ENCODE measurements at places on chromosomes 6 and 20.

DNA sequence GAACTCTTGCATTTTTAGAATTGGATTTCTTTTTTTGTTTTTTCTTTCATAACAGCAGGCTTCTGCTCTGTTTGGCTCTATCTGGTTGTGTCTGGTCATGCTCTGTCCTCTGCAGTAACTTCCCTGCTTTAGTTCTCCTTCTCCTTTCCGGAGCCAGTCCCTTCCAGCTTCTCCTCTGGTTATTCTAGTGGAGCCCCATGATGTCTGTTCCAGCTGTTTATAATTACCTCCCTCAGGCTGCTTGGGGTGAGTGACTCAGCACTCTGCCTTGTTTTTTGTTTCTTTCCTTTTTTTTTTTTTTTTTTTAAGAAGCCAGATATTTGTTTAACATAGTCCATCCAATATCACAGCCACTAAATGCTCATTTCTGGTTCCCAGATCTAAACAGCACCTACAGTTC, 409.6 kb downstream of the MAFB start:
- DNase-seq, result no peak

GRCh38 chr6:46079061-46079460, 50.7 kb upstream of the ENPP4 start:
- no peak for DNase-seq

- DNase-seq, result no peak
Measured at GRCh38 chr6:138250053-138250452, 31.8 kb upstream of the PBOV1 start.

DNA sequence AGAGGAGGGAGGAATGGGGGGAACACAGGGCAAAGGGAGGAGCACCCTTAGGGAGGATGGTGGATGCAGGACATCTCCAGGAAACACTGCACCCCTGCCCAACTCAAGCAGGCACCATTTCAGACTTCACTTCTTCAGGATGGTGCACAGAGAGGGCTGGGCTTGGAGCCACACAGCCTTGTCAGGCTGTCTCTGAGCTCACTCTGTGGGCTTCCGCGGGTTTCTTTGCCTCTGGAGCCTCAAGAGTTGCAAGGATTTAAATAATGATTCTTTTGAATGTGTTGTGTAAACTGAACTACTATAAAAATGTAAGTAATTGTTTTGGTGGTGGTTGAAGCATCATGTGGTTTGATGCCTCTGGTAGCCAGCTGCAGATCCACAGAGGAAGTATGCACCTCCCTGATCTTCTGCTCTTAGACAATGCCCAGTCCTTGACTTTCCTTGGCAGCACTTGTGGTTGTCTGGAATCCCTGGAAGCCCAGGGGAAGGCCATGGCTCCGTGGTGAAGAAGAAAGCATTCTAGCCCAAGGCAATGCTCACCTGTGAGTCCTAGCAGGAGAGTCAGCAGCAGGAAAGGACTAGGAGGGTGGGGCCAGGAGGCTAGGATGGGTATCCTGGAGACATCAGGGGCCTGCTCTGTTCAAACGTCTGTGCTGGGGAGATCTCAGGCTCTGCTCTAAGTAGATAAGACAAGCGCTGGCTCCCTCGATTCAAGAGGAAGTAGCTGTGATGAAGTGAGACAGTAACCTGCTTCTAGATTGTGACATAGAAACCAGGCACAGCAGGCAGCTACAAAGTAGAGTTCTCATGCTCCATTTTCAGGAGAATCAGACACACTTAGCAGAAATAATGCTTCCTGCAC, 50.2 kb upstream of the SIRPG start:
- DNase-seq, result no peak

DNA sequence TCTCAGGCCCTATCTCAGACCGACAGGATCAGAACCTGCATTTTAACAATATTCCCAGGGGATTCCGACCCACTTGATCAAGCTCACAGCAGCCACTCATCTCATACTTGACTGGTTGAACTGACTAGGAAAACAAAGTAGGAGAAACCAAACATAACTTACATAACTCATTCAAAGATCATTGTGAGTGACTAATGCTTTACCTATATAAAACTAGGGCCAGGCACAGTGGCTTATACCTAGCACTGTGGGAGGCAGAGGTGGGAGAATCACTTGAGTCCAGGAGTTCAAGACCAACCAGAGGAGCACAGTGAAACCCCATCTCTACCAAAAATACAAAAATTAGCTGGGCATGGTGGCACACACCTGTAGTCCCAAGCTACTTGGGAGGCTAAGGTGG, 251.0 kb downstream of the ATXN1 start:
- no peak for DNase-seq

GRCh38 chr20:11130554-11131166, 456.9 kb upstream of the JAG1 start:
- DNase-seq, result no peak

DNA sequence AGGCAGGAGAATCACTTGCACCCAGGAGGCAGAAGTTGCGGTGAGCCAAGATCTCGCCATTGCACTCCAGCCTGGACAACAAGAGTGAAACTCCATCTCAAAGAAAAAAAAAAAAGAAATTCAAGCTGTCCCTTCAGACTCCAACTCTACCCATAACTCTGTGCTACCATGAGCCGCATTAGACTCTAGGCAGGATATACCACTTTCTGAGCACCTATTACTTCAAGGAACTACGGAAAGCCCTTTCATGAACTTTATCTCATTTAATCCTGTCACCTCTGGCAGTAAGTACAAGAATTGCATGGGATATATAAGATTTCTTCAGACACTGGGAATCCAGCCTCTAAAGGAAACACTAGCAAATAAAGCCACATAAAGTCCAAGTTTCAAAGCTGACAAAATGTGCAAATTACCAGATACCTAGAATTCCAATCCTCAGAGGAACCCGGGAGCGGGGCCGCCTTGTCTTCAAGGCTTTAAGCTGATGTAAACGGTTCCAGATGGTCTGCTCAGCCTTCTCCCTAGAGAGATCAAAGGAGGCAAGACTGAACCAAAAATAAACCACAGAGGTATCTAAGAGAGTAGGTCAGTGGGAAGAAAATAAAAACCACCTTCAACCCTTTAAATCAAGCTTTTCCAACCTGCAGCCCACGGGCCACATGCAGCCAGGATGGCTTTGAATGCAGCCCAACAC, 9.4 kb downstream of the CDK5RAP1 start:
- no peak for DNase-seq

- no peak for DNase-seq
Measured at GRCh38 chr6:45688180-45688579, 310.4 kb upstream of the SUPT3H start.

DNA sequence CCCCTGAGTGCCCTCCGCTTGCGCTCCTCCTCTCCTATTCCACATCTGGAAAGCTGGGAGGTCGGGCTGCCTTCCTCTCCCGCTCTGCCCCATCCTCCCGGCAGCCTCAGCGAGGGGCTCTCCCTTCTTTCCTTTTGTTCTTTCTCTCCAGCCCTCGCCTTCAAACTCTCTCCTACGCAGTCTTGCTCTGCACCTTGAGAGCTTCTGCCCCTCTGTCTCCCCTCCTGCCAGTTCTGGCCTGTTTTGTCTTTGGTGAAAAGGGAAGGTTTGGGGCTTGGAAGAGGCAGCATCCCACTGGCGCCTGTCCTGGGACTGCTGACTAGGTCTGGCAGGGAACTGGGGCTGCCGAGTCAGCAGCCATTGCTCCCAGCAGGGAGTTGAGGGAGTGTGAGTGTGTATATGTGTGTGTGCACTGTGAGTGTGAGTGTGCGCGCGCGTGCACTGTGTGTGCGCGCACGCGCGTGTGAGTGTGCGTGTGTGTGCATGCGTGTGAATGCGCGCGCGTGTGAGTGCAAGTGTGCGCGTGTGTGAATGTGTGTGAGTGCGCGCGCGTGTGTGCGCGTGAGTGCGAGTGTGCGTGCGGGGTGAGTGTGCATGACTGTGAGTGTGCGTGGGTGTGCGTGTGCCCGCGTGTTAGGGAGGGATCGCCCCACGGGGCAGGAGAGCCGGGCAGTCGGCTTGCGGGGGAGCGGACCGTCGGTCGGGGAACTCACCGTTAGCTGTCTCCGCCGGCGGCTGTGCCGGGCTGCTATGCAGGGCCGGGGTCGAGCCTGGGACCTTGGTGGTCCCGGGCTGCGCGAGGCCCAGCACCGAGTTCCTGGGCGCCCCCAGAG, 523 bp downstream of the CPXM1 start:
- DNase-seq, result no peak

DNA sequence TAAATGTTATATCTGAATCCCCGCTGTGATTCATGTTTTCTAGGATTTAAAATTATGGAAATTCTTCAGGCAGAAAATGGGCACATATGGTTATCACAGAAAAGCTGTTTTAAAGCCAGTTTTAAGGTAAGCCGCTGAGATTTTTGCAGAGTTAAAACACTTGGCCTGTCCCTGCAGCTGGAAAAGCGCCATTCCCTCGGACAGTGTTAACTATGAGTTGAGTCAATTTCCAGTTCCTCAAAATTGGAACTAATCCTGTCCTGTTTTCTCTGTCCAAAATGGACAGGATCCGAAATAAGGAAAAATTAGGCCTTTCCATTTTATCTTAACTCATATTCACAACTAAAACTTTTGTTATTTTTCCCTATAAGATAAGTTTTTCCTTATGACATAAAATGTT, 225.2 kb downstream of the SAMD5 start:
- DNase-seq, result no peak

- DNase-seq, result no peak
Measured at GRCh38 chr6:124443541-124443940, 518.7 kb upstream of the RNF217 start.

DNA sequence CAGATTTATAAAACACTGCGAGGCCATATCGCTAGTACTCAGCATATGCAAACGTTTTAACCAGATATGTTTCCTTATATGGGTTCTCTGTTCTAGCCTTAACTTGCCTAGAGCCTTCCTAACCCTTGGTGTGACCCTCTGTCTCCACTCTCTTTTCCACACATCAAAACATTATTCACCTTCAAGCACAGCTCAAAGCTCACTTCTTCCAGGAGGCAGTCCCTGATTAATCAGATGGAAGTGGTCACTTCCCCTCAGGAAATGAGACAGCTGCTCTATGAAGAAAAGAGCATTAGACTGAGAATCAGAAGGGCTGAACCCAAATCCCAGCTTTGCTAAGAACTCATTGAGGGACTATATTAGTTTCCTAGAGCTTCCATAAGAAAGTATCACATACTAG, 39.8 kb upstream of the SLC17A4 start:
- no peak for DNase-seq

GRCh38 chr6:4167123-4167522, 31.7 kb upstream of the ECI2 start:
- DNase-seq, result no peak

DNA sequence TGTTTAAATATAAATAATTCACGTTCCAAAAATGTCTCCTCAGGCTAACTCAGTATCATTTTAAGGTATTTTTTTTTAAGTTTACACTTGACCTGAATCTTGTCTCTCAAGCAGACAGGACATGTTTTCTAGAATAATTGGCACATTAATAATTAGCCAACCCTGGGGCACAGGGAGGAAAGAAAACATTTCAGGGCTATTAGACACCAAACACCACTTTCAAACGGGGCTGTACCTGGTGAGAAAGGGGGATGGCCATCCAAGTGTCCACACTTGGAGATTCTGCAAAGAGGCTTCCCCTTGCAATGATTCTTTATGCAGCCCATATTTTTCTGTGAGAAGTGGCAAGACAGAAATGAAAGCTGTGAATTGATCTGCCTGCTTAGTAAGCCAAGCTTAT, 560.8 kb downstream of the CD109 start:
- DNase-seq, result no peak
